ENCODE measurements at places on chromosomes 12 and 14. TPM values are rescaled to one million over a fixed set of nuclear protein-coding genes. Genes with fewer than 3 reads are reported as not detected.

Gene BCL2L14
- not detected for total RNA-seq

Gene BEST3
- total RNA-seq: under 0.01 TPM

Gene KDM5A
- 53.3 TPM for total RNA-seq

Gene TBK1
- total RNA-seq: 40.3 TPM

Gene TRIM9
- 0.28 TPM for total RNA-seq

Gene PMCH
- total RNA-seq: not detected

Gene CDKN3
- total RNA-seq: 9.9 TPM

Gene OTX2
- not detected for total RNA-seq

Gene ARMH4
- total RNA-seq: 5.1 TPM

Gene CYP46A1
- total RNA-seq: 0.56 TPM

Gene ADCY4
- 15.5 TPM for total RNA-seq

Gene CLEC4D
- total RNA-seq: not detected

Gene TAMALIN
- 9.0 TPM for total RNA-seq

Gene HOXC4
- total RNA-seq: 0.19 TPM

Gene GMFB
- 144 TPM for total RNA-seq

Gene GUCY2C
- not detected for total RNA-seq

Gene TSPAN11
- total RNA-seq: under 0.01 TPM

Gene CACNA2D4
- total RNA-seq: 0.38 TPM

Gene SIX6
- not detected for total RNA-seq

Gene STXBP6
- total RNA-seq: 7.7 TPM

Gene TMEM121
- total RNA-seq: 12.7 TPM

Gene MORN3
- 0.56 TPM for total RNA-seq

Measured in regular cardiac myocyte (primary cell).